ENCODE measurements at places on chromosomes 12 and 14. TPM values are rescaled to one million over a fixed set of nuclear protein-coding genes. Genes with fewer than 3 reads are reported as not detected.

DNA sequence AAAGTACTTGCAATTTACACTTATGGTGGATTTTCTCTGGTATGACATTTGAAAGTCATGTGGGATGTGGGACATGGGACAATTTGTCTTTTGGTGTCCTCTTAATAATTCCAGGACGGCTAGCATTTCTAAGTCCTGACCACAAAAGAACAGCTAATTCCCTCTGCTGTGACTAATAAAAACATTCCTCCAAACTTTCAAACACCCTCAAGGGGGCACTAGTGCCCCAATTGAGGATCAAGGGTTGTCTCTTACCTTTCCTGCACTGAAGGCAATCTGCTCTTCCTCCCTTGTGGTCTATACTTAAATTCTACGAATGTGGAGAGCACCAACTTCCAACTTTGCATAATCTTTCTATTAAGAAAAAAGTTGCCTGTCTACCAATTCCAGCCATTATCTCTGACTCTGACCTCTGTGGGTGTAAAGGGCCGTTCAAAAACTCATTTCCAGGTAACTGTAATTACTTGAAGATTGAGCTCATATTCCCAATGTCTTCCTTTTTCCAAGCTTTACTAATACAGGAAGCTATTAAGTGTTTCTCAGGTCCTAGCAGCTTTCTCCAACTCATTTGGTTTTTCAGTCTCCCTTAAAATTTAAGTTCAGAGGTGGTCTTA, 210.2 kb downstream of the PTPRO start:
- no peak for DNase-seq

DNA sequence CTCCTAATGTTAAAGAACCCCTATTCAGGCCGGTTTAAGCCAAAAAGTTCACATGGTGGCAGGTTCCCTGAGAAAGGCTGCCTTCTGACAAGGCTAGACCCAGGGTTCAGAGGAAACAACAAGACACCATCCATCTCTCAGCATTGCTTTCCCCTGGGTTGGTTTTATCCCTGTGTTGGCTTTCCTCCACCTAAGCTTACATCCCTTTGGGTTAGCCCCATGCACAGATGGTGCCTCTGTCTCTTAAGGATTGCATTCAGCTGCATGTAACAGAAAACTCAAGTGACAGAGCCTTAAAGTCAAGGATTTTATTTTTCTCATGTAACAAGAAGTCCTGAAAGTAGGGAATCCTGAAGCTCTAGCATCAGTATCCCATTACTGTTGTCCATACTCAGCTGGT, 42.8 kb upstream of the RIN3 start:
- DNase-seq = no peak

KRT6B gene
- 0.26 TPM for total RNA-seq

TPPP2 gene
- 3.2 TPM for total RNA-seq

DNA sequence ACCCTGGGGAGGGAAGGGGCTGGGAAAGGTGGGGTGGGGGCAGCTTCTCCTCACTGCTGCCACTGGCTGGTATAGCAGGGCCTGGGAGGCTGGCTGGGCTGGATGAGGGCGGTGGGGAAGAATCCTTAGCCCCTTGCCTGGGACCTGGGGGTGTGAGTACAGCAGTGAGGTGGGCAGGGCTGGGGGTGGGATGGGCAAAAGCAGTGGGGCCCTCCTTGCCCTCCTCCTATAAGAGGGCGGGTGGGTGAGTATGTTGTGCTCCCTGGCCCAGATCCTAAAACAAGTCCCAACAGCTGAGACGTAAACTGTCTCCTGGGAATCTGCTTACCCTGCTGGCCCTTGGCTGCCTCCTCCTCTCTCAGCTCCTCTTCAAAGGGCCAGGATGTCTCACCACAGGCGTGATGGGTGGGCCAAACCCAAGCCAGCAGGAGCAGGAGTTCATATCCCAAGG, 2.2 kb downstream of the NCKAP5L start:
- DNase-seq = peak; percentile 68

DNA sequence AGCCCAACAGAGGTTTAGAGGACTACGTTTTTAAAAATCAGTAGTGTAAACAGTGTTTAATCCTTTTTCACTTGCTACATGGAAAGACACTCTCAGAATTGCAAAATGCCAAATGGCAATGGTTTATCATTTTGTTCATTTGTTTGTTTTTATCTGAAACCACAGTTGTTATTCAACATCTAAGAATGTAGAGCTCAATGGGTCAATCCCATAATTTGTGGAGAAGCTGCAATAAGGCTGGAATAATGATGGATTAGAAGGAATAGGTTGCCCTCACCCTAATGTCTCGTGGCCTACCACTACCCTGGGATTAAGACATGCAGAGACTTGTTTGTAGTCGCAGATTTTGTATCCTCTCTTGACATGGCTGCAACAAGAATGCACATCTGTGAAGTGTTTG, 115.7 kb downstream of the LLPH start:
- DNase-seq = no peak

CELA1 gene
- total RNA-seq = not detected

KRT77 gene
- total RNA-seq = not detected

DNA sequence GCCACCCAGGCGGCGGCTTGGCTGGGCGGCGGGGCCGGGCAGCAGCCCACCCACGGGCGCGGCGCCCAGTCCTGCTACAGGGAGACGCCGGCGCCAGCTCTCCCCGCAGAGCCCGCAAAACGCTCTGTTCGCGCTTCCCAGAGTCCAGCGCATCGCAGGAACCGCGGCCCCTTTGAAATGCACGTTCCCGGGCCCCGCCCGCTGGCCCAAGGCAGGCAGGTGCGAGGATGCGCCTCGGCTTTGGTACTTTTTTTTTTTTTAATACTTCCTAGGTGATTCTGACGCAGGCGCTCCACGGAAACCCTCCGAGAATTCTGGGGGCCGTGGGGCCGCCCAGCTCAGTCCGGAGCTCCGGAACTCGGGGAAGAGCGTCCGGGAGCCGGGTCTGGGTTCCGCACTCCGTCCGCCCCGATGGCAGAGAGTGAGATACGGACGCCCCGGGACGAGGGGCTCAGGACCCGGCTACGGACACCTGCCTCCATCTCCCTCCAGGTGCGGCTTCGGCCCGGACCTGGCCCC, 483 bp downstream of the POC1B start:
- DNase-seq = peak; percentile 65

- peak; percentile 94 for DNase-seq
Observed at GRCh38 chr14:75310295-75311111, 31.9 kb downstream of the FOS start.

PCED1B gene
- 0.19 TPM for total RNA-seq

NEDD8 gene
- 135 TPM for total RNA-seq

ALKBH1 gene
- 11.4 TPM for total RNA-seq

DDX55 gene
- total RNA-seq = 5.1 TPM

LRTM2 gene
- not detected for total RNA-seq

KRT8 gene
- total RNA-seq = 0.76 TPM
